ENCODE measurements at places on chromosomes 1 and 21.

DNA sequence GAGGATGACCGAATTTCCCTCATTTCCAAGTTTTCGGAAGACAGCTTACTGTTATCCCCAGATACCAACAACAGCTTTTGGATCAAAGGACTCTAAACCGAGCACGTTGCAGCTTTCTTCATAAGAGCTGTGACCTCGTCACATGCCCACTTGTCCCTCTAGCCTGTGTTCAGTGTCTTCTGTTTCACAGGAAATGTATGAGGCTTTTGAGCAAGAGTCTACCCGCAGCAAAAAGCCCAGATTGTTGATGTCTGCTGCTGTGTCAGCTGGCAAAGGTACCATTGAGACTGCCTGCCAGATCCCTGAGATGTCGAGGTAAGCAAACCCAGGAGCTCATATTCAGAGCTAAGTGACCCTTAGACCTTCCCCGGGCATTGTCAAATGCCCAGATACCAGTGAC, 24.1 kb downstream of the CHI3L2 start:
- no peak for DNase-seq

DNA sequence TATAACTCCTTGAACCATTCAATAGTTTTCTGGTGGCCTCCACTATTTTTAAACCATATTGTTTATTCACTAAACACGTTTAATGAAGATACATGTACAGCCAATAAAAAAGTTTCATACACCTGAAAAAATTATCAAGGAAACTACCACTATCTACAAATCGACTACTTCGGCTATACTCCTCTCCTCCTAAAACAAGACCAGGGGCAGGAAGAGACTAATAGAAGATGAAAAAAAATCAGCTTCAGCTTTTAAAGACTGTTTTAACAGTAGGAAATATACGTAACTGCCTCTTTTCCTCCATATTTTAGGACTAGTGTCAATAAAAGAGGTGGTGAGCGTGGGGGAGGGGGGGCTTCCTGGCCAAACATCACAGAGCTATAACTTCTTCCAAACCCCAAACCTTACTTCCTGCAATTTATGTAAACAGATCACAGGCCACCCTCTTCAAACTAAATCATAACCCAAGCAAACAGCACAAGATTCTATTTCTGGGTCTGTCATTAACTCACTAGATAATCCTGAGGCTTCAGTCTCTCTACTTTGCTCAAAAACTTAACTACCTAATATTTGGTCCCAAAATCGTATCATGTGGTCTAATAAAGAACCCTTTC, 15.1 kb downstream of the FOXJ3 start:
- DNase-seq, result no peak

DNA sequence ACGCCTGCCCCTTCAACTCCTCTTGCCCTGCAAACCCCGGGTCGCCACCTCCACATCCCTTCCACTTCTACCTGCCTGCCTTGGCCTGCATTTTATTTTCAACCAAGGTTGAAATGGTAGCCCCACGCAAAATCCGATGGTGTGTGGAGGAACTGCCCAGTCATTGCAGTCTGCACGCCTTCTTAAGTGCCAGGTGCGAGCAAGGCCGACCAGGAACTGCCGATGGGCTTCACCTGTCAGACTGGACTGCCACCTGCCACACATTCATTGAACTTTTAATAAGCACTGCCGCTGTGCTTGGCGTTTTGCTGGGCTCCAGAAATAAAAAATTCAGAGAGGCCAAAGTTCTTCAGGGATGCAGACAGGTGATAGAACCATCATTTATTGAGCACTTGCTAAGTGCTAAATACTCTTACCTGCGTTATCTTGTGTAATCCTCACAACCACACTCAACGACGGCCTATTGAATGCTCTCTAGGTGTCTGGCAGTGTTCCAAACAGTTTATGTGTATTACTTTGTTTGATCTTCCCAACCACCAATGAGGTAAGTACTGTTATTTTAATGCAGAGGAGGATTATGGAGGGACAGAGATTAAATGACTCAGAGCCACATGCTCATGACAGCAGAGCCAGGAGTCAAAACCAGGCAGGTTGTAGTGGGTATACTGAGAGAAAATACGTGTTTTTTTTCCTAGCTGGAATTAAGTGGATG, 36.2 kb downstream of the CACHD1 start:
- no peak for DNase-seq

GRCh38 chr1:201214886-201215285, 24.3 kb downstream of the IGFN1 start:
- no peak for DNase-seq

Measured in stimulated activated CD8-positive, alpha-beta memory T cell treated with anti-CD3 and anti-CD28 coated beads, Interleukin-7, amount 100 ng/mL, for 48 hours (primary cell).